Stimulated activated CD8-positive, alpha-beta memory T cell treated with anti-CD3 and anti-CD28 coated beads, Interleukin-15, amount 100 ng/mL, for 1 hour (primary cell): ENCODE measurements at places on chromosomes 6 and 20.

- no peak for DNase-seq
Measured at GRCh38 chr6:91669154-91669870, 1082.4 kb upstream of the MAP3K7 start.

DNA sequence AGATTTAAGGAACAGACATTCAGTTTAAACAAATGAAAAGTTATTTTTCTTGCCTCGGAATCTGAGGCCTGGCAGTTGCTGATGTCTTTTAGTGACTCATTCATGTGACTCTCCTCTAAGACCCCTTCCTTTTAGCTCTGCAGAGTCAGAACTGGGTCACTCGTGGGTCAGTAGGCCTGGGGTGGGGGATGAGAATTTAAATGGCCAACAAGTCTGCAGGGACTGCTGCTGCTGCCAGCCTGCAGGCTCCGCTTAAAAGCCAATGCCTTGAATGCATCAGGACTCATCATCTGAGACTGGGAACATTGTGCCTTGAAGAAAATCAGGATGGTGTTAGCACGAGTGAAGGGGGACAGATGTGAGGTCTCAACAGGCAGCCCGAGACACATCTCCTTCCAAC, 404.3 kb downstream of the CDH26 start:
- DNase-seq: no peak

- DNase-seq: peak; percentile 58
Measured at GRCh38 chr6:90233994-90234393, 62.6 kb downstream of the BACH2 start.

GRCh38 chr6:64777941-64778785, 928.9 kb downstream of the EYS start:
- DNase-seq: no peak

DNA sequence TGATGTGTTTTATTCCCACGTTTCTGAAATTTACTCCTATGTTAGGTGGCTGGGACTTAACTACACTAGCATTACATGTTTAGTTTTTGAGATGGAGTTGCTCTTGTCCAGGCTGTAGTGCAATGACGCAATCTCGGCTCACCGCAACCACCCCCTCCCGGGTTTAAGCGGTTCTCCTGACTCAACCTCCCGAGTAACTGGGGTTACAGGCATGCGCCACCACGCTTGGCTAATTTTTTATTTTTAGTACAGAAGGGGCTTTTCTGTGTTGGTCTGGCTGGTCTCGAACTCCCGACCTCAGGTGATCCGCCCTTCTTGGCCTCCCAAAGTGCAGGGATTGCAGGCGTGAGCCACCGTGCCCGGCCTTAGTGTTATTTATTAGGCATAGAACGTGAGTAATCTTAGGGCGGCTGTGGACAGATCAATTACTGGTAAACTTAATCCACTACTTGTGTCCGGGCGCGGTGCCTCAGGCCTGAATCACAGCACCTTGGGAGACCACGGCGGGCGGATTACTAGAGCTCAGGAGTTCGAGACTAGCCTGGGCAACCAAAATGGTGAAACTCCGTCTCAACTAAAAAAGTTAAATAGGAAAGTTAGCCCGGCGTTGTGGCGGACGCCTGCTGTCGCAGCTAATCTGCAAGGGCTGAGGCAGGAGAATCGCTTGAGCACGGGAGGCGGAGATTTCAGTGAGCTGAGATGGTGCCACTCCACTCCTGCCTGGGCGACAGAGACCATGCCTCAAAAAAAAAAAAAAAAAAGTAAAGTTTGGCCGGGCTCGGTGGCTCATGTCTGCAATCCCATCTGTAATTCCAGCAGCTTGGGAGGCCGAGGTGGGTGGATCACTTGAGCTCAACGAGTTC, 123.7 kb upstream of the BTN3A2 start:
- no peak for DNase-seq

DNA sequence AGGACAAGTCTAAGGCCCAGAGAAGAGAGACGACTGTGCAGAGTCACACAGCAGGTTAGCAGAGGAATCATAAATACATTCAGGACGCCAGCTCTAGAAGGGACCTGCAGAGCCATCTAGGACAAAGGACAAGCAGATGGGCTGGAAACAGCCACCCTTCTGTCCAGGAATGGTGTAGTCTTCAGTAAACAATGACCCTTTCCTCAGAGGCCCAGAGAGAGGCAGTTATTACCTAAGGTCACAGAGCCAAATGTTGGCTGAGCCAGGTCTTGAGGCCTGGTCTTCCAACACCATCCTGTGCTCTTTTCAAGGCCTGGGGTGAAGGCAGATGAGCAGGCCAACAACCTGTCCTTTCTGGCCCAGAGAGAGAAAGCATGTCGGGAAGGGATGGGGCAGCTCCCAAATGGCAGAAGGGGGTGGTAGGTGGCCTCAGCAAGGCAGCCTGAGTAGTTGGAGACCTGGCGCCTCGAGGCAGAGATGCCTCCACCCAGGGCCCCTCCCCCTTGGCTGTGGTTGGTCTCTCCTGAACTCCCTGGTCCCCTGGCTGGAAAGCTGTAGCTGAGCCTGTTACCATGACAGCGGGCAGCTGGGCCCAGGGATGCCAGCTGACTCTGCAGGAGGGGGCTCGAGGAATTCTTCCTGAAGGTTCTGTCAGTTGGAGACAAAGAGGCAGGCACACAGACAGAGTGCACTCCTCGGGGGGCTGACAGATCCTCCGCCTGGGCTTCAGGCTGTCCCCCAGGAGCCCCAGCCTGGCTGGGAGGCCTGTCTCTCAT, 24.8 kb downstream of the EPB41L1 start:
- no peak for DNase-seq

GRCh38 chr6:123338394-123338793, 298.4 kb downstream of the TRDN start:
- DNase-seq: no peak

DNA sequence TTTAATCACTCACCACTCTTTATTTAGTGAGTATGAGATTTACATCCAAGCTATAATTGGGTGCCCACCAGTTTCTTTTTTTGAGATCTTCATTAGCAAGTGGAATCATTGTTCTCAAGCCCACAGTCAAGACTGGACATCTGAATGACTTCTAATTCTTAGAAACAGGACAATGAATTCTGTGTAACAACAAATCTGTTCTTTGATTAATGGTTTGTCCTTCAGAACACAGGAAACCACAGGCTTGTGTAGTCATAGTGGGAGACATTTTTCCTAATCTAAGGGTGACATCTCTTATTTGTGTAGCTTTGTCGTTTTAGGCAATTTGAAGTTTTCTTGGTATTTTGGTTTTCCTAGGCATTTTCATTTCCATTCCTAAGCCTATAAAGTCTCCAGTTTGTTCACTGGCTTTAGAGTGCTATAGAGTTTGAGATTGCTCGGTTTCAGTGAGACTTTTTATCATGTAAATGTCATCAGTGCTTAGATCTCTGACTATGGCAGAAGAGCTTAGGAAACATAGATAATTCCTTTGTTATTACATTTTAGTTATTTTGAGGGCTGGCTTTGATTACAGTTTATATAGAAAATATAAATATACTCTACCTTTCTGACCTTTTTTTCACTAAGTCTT, 903.9 kb upstream of the MAP3K7 start:
- DNase-seq: no peak

GRCh38 chr20:38485041-38485440, 12.4 kb downstream of the RALGAPB start:
- DNase-seq: no peak

DNA sequence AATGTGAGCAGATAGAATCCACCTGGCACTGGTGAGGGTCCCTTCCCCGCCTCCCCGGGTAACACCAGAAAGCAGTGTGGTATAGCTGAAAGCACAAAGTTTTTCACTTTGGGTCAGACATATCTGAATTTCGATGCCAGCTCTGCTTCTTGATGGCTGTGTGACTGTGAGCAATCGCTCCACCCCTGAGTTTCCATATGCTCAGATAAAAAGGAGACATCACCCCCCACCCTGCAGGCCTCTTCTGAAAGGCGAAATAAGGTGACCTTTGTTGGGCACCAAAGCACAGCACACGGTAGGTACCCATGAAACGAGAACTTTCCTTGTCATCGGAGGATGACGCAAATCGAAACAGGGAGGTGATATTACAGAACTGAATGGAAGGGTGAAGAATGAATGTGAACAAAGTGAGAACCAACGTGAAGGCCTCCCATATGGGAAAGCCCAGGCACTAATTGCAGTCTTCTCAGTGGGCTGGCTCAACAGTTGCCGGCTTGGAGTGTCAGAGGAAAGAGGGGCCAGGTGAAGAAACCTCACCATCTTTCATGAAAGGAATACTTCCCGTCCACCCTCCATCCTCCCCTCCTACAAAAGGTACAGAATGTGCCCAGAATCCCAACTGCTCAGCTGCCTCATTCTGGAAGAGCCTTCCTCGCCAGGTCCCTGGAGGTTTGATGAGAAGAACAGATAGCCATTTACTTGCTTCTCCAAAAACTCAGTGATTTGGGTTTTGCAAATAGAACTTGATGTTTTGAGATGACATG, 61.8 kb downstream of the NFATC2 start:
- no peak for DNase-seq

DNA sequence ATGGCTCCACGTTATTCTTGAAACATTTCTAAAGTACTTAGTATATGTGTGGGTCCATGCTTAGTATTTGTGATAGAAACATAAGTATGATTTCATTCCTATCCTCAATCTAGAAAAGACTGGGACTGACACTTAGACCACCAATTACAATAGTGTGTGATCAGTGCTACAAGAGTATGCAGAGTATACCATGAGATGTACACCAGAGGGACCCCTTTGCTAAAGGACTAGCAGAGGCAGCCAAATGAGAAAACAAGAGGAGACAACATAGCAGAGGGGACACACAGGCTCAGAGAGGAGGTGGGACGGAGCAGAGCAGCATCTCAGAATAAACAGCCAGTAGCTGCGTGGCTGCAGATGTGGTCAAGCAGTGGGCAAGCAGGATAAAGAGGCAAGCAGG, 21.0 kb downstream of the RMND1 start:
- DNase-seq: no peak

- no peak for DNase-seq
Measured at GRCh38 chr6:81859884-81860283, 107.4 kb upstream of the TENT5A start.

DNA sequence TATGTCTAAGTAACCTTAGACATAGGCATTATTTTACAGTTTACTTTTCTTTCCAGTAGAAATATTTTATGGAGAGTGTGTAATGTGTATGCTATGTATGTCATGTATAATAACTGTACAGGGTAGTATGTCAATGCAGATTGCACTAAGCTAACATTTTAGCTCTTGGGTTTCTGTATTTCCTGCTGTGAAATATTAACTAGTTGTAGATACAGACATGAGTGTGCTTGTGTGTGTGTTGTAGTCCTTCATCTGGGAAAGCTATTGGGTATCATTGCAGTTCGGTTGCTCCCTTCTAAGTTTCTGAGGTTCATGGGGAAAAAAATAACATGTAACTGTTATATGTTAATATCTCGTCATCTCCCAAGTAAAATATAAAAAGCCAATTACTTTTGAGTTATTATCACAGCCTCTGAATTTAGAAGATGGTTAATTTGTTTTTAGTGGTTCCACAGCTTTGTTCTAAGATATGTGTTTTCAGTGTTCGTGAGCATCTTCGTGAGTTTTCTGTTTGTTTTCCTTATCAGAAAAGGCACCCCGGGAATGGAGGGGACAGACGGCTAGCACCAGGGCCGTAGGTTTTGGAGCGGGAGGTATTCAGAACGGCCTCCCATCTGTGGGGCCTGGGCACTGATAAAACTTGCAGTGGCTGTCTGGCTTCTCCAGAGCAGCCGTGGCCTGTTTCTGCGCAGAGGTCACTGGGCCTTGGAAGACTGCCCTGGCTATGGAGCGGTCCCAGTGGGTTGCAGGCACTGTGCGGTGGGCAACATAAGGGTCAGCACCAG, 215.0 kb downstream of the ARID1B start:
- no peak for DNase-seq

- DNase-seq: no peak
Measured at GRCh38 chr20:59010321-59010994, 3.4 kb upstream of the CTSZ start.

DNA sequence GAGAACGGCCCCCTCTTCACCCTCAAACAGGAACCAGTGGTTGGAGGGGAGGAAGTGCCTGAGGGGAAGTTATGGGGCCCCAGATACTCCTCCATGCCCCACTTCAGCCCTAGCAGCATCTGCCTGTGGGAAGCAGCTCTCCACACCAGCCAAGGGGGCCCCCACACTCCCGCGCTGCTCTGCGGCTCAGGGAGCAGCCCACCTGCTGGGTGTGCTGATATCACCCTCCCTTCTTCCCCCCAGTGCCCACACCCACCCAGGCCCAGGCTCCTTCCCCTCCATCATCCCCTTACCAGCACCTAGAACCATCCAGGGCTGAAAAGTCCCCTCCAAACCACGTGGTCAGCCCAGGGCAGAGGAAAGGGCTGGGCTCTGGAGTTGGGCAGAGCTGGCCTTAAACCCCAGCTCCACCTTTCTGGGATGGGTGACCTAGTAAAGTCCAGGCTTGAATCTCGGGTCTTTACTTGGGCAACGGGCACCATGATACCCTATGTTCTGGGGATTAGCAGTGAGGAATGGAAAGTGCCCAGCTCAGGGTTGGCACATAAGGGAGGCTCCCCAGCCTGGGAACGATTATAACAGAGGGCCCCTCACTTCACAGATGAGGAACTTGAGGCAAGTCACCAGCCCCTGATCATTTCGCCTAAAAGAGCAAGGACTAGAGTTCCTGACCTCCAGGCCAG, 663 bp downstream of the LST1 start:
- no peak for DNase-seq

DNA sequence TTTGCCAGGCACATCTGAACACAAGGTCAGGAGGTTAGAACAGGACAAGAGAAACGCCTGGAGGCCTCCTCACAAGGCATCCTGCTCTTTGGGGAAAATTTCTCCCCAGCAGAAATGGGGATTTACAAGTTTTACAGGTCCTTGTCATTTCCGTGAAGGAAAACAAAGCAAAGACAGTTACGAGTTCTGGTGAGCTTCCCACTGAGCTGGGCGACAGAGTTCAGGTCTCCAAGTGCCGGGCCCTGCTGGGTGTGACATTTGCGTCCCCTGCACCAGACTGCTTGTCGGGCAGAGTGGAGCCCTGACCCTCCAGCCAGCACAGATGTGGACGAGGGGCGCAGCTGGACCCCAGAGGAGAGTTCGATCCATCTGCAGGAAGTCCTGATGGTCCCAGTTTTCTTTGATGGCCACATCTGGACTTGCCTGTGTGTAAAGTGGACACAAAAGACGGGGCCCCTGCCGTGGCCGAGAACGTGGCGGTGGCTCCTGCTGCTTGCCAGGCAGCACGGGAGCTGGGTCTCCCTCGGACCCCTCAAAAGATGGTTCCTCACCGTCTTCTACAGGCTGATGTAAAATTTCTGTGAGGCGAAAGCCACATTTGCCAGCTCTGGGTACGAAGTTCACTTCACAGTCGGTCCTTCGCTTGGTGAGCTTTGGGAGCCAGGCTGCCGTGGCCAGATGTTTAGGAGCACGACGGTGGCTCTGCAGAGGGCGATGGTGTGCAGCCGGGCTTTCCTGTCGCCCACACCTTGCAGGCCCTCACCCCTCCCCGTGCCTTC, 5.2 kb upstream of the ADRM1 start:
- no peak for DNase-seq
